Esophagus mucosa (tissue), 1 donor: ENCODE measurements at places on chromosomes 5 and 9. TPM values are rescaled to one million over a fixed set of nuclear protein-coding genes. Genes with fewer than 3 reads are reported as not detected.

DNA sequence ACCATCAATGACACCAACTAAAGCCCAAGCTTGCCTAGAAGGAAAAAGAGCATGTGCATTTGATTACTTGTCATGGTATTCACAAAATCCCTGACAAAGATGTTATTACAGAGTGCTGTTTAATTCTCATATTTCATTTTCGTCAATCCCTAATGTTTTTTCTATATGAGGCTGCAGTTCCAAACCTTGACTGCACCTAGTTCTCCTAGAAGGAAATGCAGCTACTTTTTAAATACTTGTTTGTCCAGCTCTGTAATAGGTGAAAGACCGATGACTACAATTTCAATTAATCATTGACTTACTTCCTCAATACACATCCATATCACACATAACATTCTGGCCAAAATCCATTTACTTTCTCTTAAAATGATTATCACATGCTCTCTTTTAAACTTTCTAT, 28.1 kb downstream of the CEMIP2 start:
- peak; percentile 72 for ATAC-seq

DNA sequence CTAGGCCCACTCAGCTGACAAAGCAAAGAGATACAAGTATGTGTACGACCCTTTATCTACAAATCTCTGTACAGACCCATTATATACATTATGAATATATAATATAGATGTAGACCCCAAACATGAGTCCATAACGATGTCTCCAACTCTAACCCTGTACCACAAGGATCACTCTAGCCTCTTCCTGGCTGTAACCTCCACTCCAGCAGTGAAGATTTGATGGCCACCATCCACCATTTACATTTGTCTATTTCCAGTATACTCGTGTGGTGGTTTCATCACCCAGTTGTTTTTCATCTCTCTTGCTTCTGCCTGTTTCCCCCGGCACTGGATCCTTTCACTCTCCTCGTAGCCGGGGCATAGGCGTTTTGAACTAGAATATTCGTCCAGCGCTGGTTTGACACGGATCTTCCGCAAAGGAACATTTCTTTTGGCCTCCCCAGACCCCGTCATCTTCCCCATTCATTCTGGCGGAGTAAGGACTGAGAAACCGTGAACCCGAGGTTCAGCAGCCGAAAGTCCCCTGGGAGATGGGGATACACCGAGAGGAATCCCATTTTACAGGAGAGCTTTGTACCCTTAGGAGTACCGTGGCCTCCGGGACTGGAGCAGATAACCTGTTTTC, 828 bp upstream of the TRIO start:
- ATAC-seq, result no peak

- ATAC-seq, result no peak
These were observed 3.1 kb downstream of the CAMK4 start for GRCh38 chr5:111227226-111227782.

GRCh38 chr9:119164716-119165115, 204.5 kb downstream of the BRINP1 start:
- no peak for ATAC-seq

DNA sequence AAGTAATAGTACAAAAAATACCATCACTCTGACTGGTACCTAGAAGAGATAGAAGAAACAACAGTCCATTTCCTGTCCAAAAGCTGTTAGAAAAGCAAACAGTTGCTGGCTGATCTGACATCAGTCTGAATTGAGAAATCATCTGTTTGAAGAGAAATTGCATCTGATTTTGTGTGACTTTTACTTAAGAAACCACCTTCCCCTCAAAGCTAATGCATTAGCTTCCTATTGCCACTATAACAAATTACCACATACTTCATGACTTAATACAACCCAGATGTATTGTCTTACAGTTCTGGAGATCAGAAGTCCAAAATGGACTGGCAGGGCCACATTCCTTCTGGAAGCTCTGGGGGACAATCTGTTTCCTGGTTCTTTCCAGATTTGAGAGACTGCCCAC, 385.9 kb upstream of the TLE4 start:
- no peak for ATAC-seq

GRCh38 chr5:1521671-1522600, 1.8 kb downstream of the LPCAT1 start:
- ATAC-seq, result no peak

- no peak for ATAC-seq
These were observed 27.7 kb downstream of the SAR1B start for GRCh38 chr5:134604908-134605307.

Gene RNF183
- 4.2 TPM for total RNA-seq

Gene MLANA
- not detected for total RNA-seq
